ENCODE measurements at places on chromosomes 6 and 20.
A peak's percentile ranks its signal among the peaks of the same experiment; 100 is the strongest.

DNA sequence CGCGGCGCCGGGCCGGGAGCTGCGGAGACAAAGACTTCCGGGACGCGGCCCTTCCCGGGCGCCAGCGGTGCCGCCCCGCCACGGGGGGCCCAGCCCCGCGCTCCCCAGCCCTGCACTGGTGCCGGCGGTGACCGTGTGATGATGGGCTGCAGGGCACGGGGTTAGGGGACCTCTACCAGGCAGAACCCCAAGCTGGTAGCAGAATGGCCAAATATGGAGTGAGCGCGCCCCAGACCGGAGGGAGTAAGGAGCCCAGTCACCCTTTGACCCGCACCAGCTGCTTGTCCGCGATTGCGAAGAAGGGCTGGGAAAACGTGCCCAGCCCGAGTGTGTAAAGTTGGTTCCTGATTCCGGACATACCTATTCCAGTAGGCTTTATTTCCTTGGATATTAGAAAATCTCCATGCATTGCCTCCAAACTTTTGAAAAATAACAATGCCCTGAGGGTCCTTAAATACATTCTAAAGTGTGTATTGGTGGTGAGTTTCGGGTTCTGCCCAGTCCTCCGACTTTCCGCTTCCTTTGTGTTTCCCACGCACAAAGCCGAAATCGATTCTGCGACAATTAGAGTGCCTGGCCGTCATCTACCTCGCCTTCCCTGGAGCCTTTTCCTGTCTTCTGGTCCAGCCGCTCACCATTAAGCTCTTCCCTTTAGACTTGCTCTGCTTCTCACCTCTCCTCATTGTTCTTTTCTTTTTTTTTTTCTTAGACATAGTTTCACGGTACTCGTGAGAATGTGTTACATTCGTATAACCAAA is 1.1 kb downstream of the ABRACL start:
- no peak for DNase-seq

GRCh38 chr20:22512911-22513489 is 71.4 kb downstream of the FOXA2 start:
- no peak for DNase-seq

DNA sequence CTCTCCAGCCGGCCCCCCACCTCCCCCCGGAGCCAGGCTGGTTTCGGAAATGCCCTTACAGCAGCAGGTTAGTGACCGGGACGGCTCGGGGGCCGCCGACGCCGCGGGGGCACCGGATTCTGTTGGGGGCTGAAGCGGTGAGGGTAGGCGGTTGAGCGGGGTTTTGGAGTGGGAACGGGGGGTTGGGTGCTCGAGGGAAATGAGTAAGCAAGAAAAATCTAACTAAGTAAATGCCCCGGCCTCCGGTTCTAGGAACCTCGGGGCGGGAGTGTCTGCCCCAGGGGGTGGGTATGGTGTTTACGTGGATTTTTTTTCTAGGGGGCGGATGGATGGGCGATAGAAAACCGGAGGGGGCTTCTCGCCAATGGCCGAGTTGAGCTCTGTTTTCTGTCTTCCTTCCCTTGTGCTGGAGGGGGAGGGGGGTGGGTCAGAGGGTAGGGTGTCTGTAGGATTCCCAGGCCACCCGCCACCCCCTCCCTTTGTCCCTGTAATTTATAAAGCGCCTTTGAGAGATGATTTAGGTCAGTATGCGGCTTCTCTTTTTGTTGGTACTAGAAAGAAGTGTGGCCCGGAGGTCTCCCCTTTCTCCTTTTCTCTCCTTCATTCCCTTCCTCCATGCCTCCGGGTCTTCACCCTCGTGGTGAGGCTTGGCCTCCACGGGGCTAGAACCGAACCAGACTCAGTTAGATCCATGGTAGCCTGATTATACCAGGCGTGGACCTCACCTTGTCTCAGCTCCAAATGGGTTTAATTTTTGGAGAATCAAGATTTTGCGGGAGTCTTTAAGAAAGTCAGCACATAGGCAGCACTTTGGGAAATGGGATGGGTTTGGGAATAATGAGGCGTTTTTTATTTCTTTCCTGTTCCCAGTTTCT is 2.3 kb downstream of the E2F3 start:
- peak; percentile 66 for DNase-seq

- DNase-seq = no peak
Observed at GRCh38 chr6:105485456-105485855, 82.6 kb upstream of the PREP start.

- DNase-seq = no peak
Observed at GRCh38 chr6:163298079-163298830, 116.3 kb upstream of the QKI start.

- DNase-seq = no peak
Observed at GRCh38 chr6:106981926-106982325, 7.4 kb upstream of the CD24 start.

GRCh38 chr6:109781001-109781400 is 89.9 kb downstream of the FIG4 start:
- DNase-seq = no peak

GRCh38 chr6:89009624-89010059 is 46.2 kb upstream of the RNGTT start:
- DNase-seq = peak; percentile 4

- no peak for DNase-seq
Observed at GRCh38 chr6:16002332-16003196, 126.3 kb upstream of the MYLIP start.

DNA sequence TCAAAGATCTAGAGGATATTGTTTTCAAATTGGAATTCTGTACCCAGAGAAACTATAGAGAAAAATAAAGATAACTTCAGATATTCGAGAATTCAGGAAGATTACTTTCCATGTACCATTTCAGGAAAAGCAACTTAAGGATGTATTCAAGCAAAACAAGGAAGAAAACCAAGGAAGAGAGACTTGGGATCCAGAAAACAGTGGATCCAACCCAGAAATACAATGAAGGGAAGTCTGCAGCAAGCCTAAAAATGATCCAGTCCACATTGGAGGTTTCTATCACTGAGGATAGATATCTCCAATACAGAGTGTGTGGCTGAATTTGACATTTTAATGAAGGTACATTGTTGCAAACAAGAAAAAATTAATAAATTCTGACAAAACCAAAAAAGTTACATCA is 201.0 kb downstream of the EYA2 start:
- DNase-seq = no peak

DNA sequence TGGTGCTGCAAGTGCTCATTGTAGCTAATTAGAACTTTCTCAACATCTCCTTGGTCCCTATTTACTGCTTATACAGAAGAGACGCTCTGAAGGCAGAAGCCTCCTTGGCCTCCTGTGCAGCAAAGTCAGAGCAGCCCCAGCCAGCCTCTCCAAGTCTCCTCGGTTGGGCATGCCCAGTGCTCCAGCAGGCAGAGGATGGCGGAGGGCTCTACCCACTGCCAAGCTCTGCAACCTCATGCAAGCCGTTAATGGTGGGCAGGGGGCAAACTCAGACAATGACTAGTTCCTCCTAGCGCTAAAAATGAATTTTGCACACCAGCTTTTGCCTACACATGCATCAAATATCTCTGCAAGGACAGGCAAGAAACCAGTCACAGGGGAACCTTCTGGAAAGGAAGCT is 27.8 kb downstream of the NOL4L start:
- DNase-seq = no peak

GRCh38 chr20:35638751-35639150 is 23.1 kb downstream of the SPAG4 start:
- no peak for DNase-seq

DNA sequence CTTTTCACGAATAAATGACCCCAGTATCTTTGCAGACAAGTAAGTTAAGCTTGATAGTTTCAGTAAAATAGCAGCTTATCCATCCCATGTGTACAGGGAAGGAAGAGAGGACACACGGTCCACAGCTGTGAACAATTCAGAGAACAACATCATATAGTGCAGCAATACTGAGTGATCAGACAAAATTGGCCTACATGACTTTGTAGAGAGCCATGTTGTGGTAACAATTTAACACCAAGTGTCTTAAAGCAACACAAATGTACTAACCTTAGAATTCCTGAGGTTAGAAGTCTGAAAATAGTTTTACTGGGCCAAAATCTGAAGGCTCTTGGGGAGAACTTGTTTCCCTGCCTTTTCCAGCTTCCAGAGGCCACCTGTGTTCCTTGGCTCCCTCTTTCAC is 12.5 kb downstream of the FAM184A start:
- DNase-seq = no peak

- no peak for DNase-seq
Observed at GRCh38 chr6:167648501-167649278, 178.0 kb upstream of the AFDN start.

Measured in CMK (cell line).